ENCODE measurements at places on chromosomes 2 and 18.

DNA sequence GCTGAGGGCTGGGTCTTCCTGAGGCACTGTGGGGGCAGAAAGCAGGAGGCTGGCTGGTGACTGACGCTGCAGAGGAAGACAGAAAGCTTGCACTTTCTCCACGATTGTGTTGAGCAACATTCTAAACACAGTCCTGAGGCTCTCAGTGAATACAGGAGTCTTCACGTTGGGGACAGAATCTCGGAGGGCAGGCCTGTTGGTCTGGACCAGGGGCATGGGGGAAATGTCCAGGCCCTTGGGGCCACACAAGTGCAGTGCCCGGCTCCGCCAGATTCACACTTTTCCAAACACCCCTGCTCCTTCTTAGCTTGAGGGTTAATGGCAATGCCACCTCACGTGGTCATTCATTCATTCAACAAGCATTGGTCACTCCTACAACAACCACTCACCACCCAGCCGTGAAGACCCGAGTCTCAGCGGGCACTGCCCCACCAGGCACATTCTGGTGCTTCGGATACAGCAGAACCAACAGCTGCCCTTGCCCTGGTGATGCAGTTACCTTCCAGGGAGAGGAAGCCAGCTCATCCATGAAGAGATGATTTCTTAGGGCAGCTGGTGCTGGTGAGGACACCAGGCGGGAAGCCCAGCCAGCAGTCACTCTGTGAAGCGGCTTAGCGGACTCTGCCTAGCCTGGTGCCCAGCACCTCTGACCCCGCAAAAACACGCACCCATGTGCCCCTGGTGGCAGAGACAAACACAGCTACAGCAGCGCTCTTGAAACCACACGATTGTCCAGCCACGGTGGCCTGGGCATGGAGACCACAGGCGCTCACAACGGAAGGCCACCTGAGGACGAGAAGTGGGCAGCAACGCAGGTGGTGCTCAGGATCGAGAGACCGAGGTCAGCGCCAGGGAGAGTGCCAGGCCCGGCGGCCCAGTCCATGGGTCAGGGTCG, 10.9 kb upstream of the GPC1 start:
- no peak for DNase-seq

DNA sequence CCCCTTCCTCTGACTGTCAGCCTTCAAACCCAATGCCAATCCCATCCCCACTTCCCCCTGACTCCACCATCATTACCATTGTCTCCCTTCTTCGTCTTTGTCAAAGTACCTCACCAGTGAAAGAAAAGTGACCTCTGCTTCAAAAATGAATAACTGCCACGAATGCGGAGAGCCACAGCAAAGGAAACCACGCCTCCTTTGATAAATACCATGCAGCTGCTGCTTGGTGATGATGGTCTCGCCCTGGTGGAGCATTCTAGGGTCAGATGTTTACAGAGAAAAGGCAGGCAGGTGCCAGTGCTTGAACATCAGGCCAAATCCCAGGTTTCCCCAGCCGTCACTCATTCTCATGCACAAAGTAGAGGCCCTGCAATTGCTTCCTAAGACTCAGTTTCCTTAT, 162.2 kb downstream of the BCL11A start:
- DNase-seq = no peak

- no peak for DNase-seq
These were observed 16.9 kb downstream of the ERCC3 start for GRCh38 chr2:127277028-127277427.

GRCh38 chr2:105294046-105294445, 35.5 kb downstream of the TGFBRAP1 start:
- DNase-seq = no peak

DNA sequence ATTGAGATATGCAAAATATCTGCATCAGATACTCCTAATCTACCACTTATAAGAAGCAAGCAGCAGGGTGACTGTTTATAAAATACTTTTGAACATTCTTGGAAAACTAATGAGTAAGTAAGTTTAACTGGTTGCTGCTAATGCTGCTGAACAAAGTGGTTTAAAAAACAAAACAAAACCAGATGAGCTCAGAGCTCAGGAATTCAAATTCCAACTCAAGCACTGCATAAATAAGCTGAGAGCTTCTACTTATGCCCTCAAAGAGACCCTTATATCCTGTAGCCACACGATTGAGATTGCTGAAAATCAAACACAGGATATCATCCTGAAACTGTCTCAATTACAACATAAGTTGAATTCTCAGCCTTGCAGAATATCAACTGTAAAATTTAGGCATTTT, 62.3 kb upstream of the NYAP2 start:
- DNase-seq = no peak

- no peak for DNase-seq
These were observed 272.5 kb downstream of the DYSF start for GRCh38 chr2:71725836-71726235.

DNA sequence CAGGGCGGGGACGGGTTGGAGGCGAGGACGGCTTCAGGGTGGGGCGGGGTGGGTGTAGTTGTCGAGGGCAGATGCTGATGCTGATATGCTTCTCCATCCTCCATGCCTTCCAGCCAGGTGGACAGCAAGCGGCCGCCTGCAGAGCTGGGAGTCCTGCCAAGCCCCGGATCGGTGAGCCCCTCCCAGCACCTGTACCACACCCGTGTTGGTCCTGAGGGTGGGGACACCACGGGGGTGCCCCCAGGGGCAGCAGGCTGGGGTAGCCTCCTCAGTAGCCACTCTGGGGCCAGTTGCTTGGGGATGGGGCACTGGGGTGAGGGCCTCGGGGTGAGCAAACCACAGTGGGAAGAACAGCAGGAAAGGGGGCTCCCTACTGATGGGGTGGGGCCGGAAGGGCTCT, 2.6 kb downstream of the ANO7 start:
- no peak for DNase-seq

GRCh38 chr2:10897956-10898355, 13.8 kb upstream of the KCNF1 start:
- DNase-seq = no peak

- no peak for DNase-seq
These were observed 34.3 kb downstream of the LPIN2 start for GRCh38 chr18:2978661-2979106.

DNA sequence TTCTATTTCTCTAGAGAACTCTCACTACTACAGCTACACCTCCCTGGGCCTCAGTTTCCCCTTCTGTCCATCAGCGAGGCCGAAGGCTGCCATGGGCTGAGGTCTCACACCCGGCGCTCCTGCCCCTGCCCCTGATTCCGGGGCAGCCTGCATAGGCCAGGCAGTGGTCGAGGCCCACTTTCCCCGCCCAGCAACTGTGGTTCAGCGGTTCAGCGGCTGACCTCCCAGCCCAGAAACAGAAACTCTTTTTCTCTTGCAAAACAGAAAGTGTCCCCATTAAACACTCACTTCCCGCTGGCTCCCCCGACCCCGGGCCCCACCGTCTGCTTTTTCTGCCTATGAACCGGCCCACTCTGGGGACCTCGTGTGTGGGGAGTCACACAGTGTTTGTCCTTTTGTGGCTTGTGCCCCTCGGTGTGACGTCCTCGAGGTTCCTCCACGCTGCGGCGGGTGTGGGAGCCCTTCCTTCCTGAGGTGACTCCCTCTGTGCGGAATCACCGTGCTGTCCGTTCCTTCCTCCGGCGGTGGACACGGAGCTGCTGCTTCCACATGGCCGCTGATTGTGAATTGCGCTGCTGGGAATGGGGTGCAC, 16.0 kb downstream of the PDCD1 start:
- DNase-seq = no peak

DNA sequence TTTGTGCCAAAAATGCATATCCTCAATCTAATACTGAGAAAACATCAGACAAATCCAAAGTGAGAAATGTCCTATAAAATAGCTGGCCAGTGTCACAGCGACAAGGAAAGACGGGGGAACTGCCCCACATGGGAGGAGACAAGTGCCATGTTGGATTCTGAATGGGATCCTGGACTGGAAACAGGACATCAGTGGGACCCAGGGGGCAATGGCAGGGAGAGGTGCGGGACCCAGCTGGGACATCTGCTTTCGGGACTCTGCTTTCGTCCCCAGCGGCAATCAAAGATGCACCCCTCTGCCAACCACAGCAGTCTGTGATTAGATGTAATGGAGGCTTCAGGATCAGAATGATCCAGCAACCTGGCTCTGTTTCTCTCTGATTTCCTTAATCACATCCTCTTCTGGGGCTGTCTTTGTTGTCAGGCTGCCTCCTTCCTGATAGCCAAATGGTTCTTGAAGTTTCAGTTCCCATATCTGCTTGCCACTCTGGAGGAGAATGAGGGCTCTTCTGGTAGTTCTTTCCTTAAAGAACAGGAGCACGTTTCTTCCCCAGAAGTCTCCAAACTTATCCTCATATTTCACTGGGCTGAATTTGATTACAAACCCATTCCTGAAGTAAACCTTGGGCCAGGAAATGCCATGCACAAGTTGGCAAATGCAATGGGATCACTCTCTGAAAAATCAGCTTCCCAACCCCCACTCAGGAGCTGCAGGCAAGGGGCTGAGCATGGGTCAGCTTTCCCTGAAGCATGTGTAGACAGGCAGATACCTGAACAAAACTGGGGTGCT, 13.6 kb upstream of the PROC start:
- no peak for DNase-seq

DNA sequence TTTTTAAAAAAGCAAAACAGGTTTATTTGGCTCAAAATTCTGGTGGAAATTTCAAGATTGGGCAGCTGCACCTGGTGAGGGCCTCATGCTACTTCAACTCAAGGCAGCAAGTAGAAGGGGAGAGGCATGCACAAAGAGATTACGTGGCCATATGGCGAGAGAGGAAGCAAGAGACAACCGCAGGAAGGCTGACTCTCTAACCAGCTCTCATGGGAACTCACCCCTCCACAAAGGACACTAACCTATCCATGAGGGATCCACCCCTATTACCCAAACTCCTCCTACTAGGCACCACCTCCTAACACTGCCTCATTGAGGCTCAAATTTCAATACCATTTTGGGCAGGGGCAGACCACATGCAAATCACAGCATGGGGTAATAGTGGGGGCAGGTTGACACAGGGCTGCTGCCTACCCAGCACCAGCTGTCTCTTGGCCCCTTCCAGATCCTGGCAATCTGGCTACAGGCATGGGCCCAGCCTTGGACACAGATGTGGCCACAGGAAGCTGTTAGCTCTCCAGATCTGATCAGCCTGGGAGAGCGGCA, 2.0 kb upstream of the CAPN10 start:
- DNase-seq = no peak

GRCh38 chr2:19541884-19542283, 183.5 kb upstream of the OSR1 start:
- DNase-seq = no peak

DNA sequence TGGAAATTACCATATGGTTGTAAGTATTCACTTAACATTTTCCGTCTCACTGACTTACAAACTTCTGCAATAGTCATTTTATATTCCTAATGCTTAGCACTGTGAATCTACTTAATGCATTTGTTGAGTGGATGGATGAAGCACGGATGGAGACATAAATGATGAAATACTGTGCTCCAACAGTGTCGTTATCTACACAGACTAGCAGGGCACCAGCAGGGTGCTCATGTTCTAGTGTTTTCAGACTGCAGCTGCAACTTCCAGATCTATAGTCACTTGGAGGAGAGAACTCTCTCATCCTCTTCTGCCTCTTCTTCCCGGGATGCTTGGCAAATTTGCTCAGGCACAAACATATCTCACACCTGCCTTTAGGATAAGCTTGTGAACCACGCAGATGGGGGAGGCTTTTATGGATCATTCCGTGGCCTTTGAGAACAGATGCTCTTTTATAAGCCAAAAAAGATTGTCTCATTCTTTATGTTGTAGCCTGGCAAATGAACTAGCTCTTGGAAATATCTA, 797.7 kb downstream of the MBD2 start:
- no peak for DNase-seq

DNA sequence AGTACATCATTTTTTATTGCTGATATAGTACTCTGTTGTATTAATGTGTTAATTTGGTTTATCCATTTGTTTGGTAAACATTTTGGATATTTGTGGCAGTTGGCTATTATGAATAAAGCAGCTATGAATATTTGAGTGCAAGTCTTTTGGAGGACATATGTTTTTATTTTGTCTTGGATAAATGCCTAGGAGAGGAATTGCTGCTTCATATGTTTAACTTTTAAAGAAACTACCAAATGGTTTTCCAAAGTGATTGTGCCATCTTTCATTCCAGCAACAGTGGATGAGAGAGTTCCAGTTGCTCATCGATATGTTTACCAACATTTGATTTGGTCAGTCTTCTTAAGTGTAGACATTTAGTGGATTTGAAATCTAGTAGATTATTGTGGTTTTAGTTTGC, 51.8 kb downstream of the MERTK start:
- no peak for DNase-seq

DNA sequence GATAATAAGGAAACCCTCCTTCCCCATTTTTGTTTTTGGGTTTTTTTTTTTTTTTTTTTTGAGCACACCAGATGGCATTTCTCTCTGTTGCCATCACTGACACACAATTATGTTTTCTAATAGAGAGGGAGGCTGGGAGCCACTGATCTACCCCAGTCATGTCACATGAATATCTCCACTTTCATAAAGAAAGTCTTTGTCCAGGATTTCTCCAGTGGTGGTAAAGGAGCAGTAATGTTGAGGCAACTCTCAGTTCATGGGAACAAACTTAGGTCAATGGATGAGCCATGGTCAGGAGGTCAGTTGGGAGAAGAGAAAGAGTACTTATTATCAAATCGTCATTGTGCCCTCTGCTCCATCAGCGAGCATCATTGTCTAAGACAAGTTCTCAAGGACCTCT, 603.7 kb downstream of the ARHGAP15 start:
- no peak for DNase-seq

- DNase-seq = no peak
These were observed 83.1 kb downstream of the NBEAL1 start for GRCh38 chr2:203097735-203098134.

DNA sequence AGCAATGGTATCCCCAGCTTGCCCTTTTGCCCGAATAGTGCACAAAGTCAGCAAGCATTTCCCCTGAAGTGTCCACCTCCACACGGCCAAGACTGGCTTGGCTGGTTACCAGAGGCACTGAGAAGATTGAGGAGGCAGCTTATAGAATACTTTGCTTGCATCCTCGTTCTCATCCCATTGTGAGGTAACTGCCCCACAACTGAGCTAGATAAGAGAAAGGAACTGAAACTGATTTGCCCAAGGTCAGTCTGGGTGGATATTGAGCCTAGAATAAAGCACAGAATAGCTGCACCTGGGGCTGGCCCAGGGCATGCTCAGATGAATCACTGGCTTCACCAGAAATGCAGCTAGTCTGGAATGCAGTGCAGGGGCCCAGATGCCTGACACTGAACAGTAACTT, 32.7 kb upstream of the MAP4K3 start:
- no peak for DNase-seq

- DNase-seq = no peak
These were observed 379.3 kb downstream of the SOX11 start for GRCh38 chr2:6071519-6071918.

- DNase-seq = no peak
These were observed 145.5 kb downstream of the TRABD2A start for GRCh38 chr2:84735389-84735788.

DNA sequence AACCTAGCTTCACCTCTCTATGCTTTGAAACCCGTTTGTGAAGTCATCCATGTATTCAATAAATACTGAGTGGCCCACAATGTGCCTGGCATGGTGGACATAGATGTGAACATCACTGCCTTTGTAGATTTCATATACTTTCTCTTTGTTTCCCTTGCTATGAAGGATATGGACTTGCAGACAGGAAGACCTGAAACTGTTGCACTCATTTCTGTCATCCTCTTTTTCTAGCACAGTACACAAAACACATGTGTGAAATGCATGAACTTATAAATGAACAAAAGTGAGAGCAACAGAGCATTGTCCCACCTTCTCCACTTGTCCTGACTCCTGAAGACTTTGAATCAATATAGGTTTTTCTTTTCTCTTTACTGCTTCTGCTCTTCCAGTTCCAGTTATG, 249.4 kb upstream of the LINC00305 start:
- DNase-seq = no peak
